ENCODE measurements at places on chromosomes 7 and 10. TPM values are rescaled to one million over a fixed set of nuclear protein-coding genes. Genes with fewer than 3 reads are reported as not detected.

- no peak for DNase-seq
Observed at GRCh38 chr10:60427148-60427547, 37.5 kb upstream of the ANK3 start.

Gene STYXL1
- 51.7 TPM for total RNA-seq

DNA sequence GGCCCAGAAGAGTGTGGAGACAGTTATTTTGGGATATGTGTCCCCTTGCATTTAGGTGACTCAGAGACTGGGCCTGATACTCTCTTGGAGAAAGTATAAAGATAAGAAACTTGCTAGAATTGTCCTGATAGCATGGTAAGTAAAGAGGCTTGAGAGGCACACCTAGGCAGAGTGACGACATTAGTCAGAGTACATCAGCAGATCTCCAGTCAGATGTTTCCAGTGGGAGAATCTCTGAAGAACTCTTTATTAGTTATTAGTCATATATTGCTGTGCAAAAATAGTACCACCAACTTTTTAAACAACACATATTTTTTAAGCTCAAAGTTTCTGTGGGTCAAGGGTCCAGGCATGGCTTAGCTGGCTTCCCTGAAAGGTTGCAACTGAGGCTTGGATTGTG, 182.6 kb downstream of the NEBL start:
- no peak for DNase-seq

DNA sequence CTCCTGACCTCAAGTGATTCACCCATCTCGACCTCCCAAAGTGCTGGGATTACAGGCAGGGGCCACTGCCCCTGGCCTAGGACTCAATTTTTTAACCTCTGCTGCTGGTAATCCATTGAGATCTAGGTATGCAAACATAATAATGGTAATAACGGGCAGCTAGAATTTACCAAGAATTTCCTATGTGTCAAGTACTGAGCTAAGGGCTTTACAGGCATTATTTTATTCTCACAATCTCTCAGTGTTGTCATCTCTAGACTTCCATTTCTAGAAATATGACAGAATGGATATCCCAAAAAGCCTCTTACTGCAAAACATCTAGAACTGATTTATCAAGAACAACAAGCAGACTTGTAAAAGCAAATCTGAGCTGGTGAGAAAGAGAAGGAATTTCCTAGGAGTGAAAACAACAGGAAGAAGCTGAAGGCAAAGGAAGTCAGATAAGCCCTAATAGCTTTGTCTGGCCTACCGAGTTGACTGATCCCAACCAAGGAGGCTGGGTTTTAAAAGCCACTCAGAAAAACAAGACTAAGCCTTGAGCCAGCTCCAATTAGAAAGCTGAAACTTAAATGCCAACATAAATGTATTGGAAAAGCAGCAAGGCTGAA, 70.6 kb downstream of the CCDC71L start:
- DNase-seq = no peak

Gene AMPH
- total RNA-seq = not detected

- no peak for DNase-seq
Observed at GRCh38 chr7:132117181-132117580, 459.1 kb downstream of the PLXNA4 start.

Gene CPN1
- total RNA-seq = not detected

GRCh38 chr10:49664842-49665355, 14.6 kb upstream of the C10orf53 start:
- DNase-seq = no peak

Gene NPFFR1
- not detected for total RNA-seq

- DNase-seq = no peak
Observed at GRCh38 chr7:50166997-50167965, 74.2 kb upstream of the ZPBP start.

DNA sequence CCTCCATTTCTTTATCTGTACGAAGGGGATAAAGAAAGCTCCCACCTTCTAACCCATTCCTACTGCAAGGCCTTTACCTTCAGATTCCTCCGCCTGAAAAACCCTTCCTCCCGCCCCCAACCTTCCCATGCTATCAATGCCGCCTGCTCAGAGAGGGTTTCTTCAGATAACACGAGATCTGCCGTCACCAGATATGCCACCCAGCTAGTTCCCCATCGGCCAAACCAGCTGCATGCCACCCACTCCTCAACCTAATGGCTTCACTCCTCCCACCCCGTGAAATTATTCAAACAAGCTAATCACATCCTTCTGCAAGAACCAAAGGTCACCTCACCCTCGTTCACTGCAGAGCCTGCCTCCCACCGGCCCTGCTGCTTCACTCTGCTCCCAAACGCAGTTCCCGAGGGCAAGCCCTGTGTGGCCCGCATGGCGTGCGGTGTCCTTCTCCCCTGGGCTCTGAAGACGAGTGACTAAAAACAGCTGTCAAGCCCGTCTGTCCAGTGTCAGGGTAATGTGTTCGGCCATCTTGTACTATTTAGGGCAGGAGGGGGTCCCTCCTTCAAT, 46.8 kb upstream of the TMEM213 start:
- DNase-seq = peak; percentile 15

DNA sequence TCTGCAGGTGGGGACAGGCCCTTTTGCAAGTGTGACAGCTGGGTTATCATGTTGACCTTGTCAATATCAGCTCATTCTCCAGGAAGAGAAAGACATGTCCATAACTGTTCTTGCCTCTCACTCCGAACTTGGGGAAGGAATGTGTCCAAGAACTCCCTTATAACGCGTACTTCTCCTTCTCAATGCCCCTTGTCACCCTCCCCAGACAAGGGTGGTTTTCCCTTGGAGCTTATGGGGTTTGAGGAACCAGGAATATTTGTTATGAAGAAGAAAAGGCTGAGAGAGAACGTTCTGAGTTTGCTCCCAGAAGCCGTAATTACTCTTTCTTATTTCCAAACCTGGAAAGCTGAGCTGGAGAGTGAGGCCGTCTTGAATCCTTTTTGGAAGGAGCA, 77.4 kb downstream of the MKI67 start:
- DNase-seq = no peak

GRCh38 chr7:91310830-91311460, 46.7 kb downstream of the FZD1 start:
- peak; percentile 18 for DNase-seq

GRCh38 chr7:14834456-14834855, 68.1 kb downstream of the DGKB start:
- DNase-seq = peak; percentile 81

Gene TEX47
- total RNA-seq = not detected

DNA sequence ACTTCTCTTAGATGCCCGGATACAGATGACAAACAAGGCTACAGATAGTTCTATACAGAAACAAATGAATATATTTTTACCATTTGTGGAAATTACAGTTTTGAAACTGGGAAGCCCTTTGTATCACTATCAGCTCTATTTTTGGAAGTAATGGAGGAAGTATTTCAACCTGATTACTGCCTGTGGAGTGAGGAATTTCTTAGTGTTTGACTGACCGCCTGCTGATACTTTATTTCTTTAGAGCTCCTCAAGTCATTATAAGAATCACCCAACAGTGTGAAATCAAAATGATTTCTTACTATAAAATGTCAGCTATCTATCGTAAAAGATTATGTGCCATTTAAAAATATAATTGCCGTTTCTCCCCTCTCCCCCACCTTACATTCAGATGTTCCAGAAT, 290.9 kb downstream of the SDK1 start:
- DNase-seq = no peak

Gene TMEM140
- 8.2 TPM for total RNA-seq

DNA sequence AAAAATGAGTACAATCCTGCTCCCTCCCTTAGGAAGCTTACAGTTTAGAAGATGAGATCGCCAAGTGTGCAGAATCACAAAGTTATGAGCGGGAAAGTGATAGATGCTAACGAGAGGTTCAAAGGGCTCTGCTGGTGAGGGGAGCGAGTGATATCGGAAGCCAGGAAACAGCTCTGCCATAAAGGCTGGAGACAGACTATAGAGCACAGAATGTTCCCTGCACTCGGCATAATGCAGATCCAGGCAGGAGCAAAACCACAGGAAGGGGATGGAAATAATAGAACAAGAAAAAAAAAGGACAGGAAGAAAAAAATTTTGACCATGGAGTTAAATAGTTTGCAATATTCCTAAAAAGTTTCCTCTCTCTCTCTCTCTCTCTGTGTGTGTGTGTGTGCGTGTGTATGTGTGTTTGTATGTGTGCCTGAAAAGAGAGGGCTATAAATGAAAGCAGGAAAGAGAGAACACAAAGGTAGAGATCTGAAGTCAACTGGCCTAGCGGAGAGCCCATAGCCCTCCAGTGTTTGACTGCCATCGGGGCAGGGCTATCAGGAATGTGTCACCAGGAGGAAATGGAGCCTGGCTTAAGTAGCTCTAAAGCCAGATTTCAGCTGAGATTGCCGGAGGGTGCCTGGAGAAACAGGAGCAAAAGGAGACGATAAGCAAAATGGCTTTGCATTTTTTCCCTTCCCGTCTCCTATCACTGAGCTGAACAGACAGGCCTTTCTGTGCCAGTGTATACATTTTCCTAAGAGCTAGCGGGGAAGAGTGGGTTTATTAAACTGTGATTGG, 175.8 kb upstream of the LYZL1 start:
- DNase-seq = no peak

- DNase-seq = peak; percentile 50
Observed at GRCh38 chr7:105799677-105800076, 76.7 kb downstream of the ATXN7L1 start.

DNA sequence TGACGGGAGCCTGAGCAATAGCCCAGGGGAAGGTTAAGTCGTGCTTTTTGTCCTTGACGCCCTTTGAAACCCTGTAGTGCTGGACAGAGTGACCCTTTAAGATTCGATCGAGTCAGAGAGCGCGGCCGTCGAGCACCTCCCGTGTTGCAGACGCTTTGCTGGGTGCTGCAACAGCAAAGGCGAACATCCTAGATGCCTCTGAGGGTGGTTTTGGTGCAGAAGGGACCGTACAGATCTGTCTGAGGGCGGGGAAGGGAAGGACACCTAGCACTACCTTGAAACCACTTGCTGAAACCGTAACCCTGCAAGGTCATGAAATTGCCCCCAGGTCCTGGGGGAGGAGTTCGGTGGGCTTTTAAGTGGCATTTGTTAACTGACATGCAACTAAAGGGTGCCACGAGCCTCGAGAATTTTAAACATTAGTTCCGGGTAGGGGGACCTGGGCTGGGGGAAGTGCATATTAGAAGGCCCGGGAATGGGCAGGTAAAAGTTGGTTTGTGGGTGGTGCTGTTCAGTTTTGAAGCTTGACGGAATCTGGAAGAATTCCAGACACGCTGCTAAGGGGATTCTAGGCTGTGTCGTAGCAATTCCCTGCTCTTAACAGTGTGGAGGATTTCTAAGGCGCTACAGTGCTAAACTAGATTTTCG, 786 bp downstream of the ATP5F1C start:
- peak; percentile 30 for DNase-seq

Gene ZNF503
- 4.6 TPM for total RNA-seq

Gene NODAL
- not detected for total RNA-seq

- DNase-seq = no peak
Observed at GRCh38 chr7:44439926-44440325, 50.5 kb downstream of the NUDCD3 start.

DNA sequence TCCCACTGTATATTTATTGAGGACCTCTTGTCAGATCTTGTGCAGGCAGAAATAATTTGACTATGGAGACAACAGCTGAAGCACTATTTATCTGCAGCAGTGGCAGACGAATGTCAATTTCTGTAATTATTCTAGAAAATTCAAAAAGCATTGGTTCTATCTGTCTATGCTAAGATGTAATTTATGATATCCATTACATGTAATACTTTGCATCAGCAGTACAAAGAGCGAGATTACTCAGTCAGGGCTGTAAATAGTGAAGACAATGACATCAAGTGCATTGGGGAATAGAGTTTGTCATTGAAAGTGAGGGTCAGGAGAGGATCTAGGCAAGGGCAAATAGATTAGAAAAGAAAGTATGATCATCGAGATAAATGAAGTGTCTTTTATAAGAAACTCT, 508.2 kb downstream of the ZWINT start:
- no peak for DNase-seq

DNA sequence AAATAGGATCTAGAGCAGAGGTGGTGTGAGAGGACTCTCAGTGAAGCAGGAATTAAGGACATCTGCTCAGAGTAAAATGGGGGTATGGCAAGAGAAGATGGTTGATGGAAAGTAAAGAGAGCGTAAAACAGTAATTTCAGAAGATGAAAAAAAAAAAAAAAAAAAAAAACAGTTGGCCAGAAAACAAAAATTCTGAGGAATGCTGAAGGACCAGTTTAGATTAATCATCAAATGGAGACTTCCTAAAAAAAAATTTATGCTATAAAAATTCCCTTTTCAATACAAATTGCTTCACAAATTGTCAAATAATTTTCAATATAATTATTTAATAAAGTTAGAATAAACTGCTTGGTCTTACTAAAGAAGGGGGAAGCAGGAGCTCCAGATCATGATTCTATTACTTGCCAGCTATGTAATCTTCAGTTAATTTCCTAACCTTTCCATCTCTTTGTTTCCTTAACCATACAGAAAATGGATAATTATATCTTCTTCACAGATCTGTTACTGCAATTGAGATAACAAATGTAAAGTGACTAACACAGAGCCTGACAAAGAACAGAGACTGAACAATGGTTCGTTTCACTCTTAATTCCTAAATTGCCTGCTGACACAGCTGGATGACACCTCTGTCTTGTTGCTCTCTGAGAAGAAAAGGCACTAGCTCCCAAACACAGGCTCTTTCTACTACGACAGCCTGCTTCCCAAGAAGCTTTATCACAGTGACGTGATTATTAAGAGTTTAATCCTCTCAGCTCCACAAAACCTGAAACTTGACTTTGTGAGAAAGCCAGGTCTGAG, 64.9 kb upstream of the GPR22 start:
- DNase-seq = no peak

- DNase-seq = no peak
Observed at GRCh38 chr7:12089951-12090756, 120.9 kb upstream of the TMEM106B start.

GRCh38 chr7:116911801-116912200, 41.5 kb upstream of the ST7 start:
- DNase-seq = no peak

Gene FAM25G
- total RNA-seq = not detected

DNA sequence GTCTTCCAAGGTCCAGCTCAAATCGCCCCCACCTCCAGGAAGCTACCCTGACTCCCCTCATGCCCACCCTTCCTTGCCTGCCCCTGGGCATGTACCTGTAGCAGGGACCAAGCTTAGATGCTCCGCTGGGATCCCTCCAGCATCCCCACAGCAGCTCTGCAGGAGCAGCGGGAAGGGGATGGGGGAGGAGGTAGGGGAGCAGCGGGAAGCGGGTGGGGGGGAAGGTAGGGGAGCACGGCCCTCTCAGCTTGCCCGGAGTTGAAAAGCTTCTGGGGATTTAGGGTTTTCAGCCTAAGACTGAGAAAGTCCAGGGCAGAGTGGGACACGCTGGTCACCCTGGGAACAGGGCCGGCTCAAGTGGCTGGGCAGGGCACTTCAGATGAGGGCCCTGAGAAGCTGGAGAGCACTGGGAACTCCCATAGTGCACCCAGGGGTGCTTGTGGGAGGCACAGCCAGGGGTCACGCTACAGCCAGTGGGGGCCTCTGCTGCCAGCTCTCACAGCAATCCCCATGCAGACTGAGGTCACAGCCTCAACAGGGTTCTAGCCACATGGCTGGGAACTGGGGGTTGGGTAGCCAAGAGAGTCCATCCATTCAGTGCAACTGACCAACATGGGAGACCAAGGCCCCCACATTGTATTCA, 13.4 kb downstream of the WDR86 start:
- no peak for DNase-seq

GRCh38 chr7:64951250-64951848, 39.5 kb downstream of the ZNF117 start:
- peak; percentile 67 for DNase-seq

Gene ASAH2B
- total RNA-seq = 5.4 TPM

All from myocyte (in vitro differentiated cells).